ENCODE measurements at places on chromosomes 16 and 17. TPM values are rescaled to one million over a fixed set of nuclear protein-coding genes. Genes with fewer than 3 reads are reported as not detected.

Gene RHBDF1
- total RNA-seq = 61.7 TPM

Gene C17orf107
- 0.97 TPM for total RNA-seq

Gene TUBB3
- total RNA-seq = 176 TPM

Gene TP53TG3C
- total RNA-seq = not detected

Gene SPNS1
- total RNA-seq = 44.2 TPM

Gene DUSP14
- total RNA-seq = 110 TPM

DNA sequence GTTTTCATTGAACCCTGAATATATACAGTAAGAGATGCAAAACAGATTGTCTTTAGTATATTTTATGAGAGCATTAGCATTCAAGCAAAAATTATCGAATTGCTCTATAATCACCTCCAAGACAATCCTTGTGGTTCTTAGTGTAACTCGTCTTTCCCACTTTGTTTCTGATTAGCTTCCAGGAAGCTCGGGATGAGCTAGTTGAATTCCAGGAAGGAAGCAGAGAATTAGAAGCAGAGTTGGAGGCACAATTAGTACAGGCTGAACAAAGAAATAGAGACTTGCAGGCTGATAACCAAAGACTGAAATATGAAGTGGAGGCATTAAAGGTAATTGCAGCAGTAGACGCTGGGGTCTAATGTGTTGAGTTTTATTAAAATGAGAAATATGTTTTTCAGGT is 9.9 kb downstream of the NDEL1 start:
- H3K36me3 ChIP-seq = peaks cover 44% of the 10 kb centered on the region
- no peaks in the 10 kb centered on the region for H3K27me3 ChIP-seq
- peaks cover 47% of the 10 kb centered on the region for H3K4me1 ChIP-seq
- H3K27ac ChIP-seq = peak overlapping the region; percentile 3
- no peak overlapping the region for H3K4me3 ChIP-seq
- no peak for DNase-seq

DNA sequence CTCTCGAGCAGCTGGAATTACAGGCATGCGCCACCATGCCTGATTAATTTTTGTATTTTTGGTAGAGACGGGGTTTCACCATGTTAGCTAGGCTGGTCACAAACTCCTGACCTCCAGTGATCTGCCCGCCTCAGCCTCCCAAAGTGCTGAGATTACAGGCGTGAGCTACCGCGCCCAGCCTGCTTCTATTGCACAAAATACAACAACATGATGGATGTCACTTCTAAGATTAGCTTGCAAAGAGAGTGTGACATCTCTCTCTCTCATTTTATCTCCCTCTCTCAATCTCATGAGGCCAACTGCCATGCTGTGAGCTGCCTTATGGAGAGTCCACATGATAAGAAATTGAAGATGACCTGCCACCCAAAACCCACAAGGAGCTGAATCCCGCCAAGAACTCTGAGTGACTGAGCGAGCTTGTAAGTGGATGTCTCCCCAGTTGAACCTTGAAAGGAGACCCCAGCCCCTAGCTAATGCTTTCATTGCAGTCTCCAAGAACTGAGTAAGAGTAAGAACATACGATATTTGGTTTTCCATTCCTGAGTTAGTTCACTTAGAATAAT is 458.5 kb downstream of the RBFOX1 start:
- no peak overlapping the region for H3K27ac ChIP-seq
- no peak for DNase-seq
- no peaks in the 10 kb centered on the region for H3K27me3 ChIP-seq
- no peaks in the 10 kb centered on the region for H3K36me3 ChIP-seq
- H3K4me1 ChIP-seq = no peaks in the 10 kb centered on the region

- no peaks in the 10 kb centered on the region for H3K36me3 ChIP-seq
- peaks cover 12% of the 10 kb centered on the region for H3K4me1 ChIP-seq
- H3K27ac ChIP-seq = no peak overlapping the region
- DNase-seq = no peak
- peaks cover 31% of the 10 kb centered on the region for H3K27me3 ChIP-seq
- no peak overlapping the region for H3K4me3 ChIP-seq
These were observed 60.0 kb upstream of the CDC42EP4 start for GRCh38 chr17:73371836-73372235.

- no peak for DNase-seq
- peaks cover 10% of the 10 kb centered on the region for H3K27me3 ChIP-seq
- H3K4me1 ChIP-seq = peaks cover 9% of the 10 kb centered on the region
- H3K36me3 ChIP-seq = no peaks in the 10 kb centered on the region
These were observed 116.9 kb downstream of the DNAH3 start for GRCh38 chr16:21033704-21034103.

DNA sequence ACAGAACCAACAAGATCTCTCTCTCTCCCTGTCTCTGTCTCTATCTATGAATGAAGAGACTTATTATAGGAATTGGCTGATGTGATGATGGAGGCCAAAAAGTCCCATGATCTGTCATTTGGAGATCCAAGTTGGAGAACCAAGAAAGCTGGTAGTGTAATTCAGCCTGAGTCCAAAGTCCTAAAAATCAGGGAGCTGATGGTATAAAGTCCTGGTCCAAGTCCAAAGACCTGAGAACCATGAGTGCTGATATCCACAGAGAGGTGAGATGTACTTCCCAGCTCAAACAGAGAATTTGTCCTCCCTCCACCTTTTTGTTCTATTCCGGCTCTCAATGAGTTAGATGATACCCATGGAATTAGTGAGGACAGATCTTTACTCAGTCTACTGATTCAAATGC is 15.4 kb upstream of the TMIGD1 start:
- no peak overlapping the region for H3K27ac ChIP-seq
- no peak for DNase-seq
- H3K4me1 ChIP-seq = peaks cover 27% of the 10 kb centered on the region
- H3K4me3 ChIP-seq = no peak overlapping the region
- H3K27me3 ChIP-seq = peaks cover 5% of the 10 kb centered on the region

DNA sequence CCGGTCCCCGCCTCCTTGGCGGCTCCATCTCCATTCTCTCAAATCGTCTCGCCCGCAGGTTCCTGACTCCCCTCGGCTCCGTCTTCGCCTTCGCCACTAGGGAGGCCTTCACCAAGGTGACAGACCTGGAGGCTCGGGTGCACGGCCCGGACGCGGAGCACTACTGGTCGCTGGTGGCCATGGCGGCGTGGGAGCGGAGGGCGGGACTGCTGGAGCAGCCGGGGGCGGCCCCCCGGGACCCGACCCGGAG is 862 bp downstream of the GLTPD2 start:
- H3K27ac ChIP-seq = peak overlapping the region; percentile 52
- peaks cover 32% of the 10 kb centered on the region for H3K4me1 ChIP-seq
- no peak for DNase-seq

DNA sequence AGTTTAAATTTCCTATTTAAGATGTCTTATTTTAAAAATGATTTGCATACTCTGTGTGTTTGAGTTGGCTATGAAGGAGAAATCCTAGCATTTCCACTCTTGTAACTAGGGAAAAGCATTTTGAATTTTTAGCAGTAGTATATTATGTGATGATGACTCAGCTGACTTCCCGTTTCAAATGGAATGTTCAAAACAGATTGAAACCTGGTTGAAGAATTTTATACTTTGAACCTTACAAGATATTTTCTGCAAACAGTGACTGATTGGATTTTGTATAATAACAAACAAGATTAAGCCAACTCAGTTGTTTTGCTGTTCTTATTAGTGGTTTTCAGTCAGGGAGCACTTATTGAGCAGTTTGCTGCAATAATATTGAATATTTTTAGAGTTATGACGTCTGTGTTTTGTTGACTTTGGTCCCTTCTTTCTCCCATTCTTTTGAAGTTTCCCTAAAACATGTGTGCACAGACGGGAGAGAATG is 8.0 kb downstream of the TNRC6A start:
- peak overlapping the region; percentile 70 for H3K4me3 ChIP-seq
- H3K4me1 ChIP-seq = peaks cover 76% of the 10 kb centered on the region
- DNase-seq = peak; percentile 45

GRCh38 chr17:39650121-39650579 is 13.2 kb downstream of the STARD3 start:
- DNase-seq = no peak
- H3K27me3 ChIP-seq = peaks cover 2% of the 10 kb centered on the region
- H3K36me3 ChIP-seq = no peaks in the 10 kb centered on the region
- H3K27ac ChIP-seq = no peak overlapping the region
- H3K4me3 ChIP-seq = no peak overlapping the region
- peaks cover 21% of the 10 kb centered on the region for H3K4me1 ChIP-seq

DNA sequence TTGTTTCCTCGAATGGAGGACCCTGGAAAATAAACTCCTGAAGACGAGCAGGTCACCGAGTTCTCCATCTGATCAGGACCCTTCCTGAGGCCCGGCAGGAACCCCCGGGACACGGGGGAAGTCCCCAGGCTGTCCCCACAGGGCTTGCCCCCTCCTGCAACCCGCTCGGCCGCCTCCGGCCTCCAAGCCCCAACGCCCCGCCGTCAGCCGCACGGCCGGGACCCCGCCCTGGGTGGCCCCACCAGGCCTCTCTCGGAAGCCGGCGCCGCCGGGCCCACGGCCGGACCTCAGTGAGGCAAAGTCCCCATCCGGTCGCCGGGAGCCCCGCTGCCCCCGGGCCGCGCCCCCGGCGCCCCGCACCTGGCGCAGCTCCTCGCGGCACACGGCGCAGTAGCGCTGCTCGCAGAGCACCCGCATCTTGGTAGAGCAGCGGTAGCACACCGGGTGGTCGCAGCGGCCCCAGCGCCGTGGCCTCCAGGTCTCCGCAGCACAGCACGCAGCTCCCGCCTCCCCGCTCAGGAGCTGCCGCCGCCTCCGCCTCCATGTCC is 383 bp downstream of the ZNF598 start:
- DNase-seq = no peak
- peak overlapping the region; percentile 74 for H3K27ac ChIP-seq
- H3K4me1 ChIP-seq = peaks cover 26% of the 10 kb centered on the region
- H3K27me3 ChIP-seq = peaks cover 2% of the 10 kb centered on the region

DNA sequence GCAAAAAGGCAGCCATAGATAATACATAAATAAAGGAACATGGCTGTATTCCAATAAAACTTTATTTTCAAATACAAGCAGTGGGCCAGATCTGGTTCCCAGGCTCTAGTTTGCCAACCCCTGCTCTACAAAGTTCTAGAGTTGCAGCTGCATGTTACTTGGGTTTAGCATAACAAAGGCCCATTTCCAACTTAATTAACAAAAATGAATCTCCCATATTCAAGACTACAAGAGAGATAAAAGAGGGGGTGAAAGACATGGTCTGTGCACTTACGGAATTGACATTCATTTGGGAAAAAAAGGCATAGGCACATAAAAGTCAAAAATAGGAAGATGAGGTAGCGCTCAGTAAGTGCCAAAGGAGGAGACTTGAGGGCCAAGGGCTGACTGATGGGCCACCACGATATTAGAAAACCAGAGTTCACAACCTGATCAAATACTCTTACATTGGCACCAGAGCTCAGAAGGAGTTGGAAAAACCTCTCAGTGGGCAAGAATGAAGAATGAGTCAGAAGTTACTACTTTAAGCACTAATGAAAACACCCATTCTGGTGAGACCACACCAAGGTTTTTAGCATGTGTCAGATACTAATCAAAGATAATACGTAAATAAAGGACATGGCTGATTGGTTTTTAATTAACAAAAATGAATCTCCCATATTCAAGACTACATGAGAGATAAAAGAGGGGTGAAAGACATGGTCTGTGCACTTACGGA is 164.0 kb downstream of the VPS53 start:
- peaks cover 5% of the 10 kb centered on the region for H3K27me3 ChIP-seq
- peaks cover 49% of the 10 kb centered on the region for H3K4me1 ChIP-seq
- H3K4me3 ChIP-seq = no peak overlapping the region
- peaks cover 55% of the 10 kb centered on the region for H3K36me3 ChIP-seq
- DNase-seq = peak; percentile 16

GRCh38 chr17:76076765-76077583 is 2.0 kb upstream of the ZACN start:
- no peak overlapping the region for H3K27ac ChIP-seq
- no peak overlapping the region for H3K4me3 ChIP-seq
- H3K36me3 ChIP-seq = peaks cover under 1% of the 10 kb centered on the region
- peaks cover 13% of the 10 kb centered on the region for H3K4me1 ChIP-seq
- DNase-seq = no peak

DNA sequence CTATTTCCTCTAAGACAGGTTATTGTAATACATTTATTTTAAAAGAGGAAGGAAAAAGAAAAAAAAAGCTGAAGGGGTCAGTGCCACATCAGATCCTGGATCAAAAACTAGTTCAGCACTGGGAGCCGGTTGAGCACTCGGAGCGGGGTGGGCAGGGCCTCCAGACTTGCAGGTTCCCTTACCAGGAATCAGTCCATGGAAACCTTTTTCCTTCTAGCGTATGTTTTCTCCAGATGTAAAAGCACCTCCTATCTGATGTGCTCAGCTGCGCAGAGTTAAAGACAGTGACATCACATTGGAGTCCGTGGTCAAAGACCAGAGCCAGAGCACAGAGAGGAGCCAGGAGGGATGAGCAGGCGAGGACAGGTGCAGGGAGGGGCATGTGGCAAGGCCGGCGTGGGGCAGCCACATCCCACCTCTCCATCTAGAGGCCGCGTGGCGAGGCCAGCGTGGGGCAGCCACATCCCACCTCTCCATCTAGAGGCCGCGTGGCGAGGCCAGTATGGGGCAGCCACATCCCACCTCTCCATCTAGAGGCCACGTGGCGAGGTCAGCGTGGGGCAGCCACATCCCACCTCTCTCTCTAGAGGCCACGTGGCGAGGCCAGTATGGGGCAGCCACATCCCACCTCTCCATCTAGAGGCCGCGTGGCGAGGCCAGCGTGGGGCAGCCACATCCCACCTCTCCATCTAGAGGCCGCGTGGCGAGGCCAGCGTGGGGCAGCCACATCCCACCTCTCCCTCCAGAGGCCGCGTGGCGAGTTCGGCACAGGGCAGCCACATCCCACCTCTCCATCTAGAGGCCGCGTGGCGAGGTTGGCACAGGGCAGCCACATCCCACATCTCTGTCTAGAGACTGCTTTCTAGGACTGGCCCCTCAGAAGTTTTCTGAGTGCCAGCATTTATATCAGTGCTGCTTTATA is 166.8 kb upstream of the CHMP6 start:
- no peak for DNase-seq
- H3K36me3 ChIP-seq = peaks cover 17% of the 10 kb centered on the region
- no peak overlapping the region for H3K27ac ChIP-seq
- H3K4me1 ChIP-seq = peaks cover 24% of the 10 kb centered on the region
- H3K4me3 ChIP-seq = no peak overlapping the region
- peaks cover 4% of the 10 kb centered on the region for H3K27me3 ChIP-seq

DNA sequence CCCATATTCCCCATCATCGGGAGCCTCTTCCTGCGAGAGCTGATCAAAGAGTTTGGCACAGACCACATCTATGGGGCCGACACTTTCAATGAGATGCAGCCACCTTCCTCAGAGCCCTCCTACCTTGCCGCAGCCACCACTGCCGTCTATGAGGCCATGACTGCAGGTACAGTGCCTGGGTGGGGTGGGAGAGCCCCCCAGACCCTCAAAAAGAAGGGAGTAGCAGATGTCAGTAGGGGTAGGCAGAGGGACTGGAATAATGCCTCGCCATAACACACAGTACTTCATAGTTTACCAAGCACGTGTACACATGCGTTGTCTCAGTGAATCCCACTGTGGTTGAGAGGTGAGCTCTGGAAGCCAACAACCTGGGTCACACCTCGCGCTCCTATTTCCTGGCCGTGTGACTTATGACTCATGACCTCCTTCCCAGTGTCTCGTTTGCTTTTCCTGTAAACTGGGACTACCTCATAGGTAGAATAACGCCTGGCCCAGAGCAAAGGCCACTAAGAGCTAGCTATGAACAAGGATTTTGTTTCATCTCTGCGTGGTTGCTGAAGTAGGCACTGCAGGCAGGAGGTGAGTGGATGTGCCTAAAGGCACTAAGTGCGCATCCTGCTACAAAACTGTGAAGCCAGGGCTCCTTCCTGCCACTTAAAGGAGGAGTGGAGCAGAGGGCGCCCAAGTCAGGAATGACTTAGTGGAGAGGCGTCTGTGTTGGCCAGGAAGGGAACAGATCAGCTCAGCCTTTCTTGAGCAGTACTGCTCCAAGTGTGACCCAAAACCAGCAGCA is 5.2 kb downstream of the NAGLU start:
- no peak overlapping the region for H3K27ac ChIP-seq
- peaks cover 25% of the 10 kb centered on the region for H3K36me3 ChIP-seq
- H3K27me3 ChIP-seq = peaks cover 3% of the 10 kb centered on the region
